Stimulated activated CD8-positive, alpha-beta memory T cell treated with anti-CD3 and anti-CD28 coated beads, Interleukin-2, amount 100 ng/mL, for 1 hour (primary cell): ENCODE measurements at places on chromosomes 11 and 22.

DNA sequence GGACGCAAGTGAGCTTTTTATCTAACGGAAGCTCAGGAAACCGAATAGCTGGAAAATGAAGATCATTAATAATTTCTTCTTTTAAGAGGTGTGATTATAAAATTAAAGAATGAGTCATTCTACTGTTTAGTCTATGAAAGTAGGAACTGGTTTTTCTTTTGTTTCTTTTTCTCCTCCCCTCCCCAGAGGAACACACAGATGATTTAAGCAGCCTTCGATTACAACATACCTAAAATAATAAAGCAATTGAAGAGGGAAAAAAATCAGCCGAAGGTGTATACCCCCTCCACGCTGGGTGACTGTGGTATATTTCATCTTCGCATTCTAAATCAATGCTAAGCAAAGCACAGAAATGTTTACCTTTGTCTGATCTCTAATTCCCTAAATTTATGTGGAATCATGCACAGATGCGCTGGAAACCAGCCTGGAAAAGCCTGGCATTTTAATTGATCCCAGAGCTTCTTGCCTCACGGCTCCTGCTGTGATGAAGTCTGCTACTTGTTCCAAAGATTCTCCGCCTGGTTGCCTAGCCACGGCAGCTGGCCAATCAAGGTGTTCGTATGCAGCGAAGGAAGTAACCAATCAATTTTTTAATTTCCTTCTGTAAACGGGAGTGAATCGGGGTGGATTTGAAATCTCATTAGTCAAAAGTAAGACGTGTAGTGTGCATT is 133.9 kb downstream of the FANCF start:
- DNase-seq: no peak

GRCh38 chr11:57374966-57375365 is 6.0 kb downstream of the PRG3 start:
- no peak for DNase-seq

- DNase-seq: no peak
These were observed 4.6 kb upstream of the E2F8 start for GRCh38 chr11:19245351-19245750.

DNA sequence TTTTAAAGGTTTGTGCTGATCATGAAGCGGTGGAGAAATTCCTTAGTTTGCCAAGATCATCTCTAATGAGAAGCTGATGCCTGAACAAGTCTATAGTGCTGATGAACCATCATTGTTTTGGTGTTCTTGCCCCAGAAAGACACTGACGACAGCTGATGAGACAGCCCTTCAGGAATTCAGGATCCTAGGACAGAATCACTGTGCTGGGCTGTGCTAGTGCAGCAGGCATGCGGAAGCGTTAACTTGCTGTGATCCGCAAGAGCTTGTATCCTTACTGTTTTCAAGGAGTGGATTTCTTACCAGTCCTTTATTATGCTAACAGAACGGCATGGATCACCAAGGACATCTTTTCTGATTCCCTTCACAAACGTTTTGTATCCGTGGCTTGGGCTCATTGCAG is 104.1 kb downstream of the TBC1D22A start:
- DNase-seq: no peak

DNA sequence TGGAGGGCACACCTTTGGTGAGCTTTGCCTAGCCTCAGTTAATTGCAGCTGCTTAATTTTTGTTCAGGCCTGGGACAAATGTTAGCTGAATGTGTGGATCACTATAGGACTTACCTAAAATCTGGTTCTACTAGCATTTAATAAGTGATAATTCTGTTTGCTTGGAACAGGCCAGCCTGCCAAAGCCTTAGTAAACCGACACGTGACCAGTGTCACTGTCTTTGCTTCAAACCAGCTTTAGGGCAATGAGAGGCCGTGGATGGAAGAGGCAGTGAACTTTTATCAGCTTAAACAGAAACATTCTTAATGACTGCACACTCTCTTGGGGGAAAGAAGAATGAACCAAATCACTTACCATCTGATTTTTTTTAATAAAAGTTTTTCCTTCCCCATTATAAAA is 10.8 kb downstream of the PARVA start:
- no peak for DNase-seq

GRCh38 chr11:32219320-32219719 is 128.4 kb downstream of the RCN1 start:
- no peak for DNase-seq

- no peak for DNase-seq
These were observed 12.7 kb downstream of the FAM76B start for GRCh38 chr11:95776859-95777258.
